Activated naive CD4-positive, alpha-beta T cell (primary cell): ENCODE measurements at places on chromosomes 6 and 20.

- no peak for DNase-seq
Measured at GRCh38 chr6:51352506-51353029, 533.9 kb downstream of the TFAP2B start.

GRCh38 chr20:62460678-62461077 lies 15.1 kb downstream of the GATA5 start:
- no peak for DNase-seq

DNA sequence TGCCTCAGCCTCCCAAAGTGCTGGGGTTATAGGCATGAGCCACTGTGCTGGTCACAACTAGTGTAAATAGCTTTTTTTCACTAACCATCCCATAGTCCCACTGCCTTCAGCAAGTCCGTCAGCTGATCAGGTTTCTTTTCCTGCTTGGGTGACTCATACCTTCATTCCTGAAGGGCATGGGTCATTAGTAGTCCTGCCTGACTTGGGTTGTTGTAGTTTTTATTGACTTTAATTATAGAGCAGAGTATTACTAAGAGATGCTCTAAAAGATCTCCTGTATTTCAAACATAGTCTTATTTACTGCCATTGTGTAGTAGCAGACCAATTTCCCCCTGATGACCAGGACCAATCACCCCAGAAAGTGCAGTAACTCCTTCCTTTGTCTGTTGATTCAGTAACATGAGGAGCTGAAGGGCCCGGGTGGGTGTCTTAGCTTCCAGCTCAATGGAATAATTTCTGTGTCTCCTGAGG lies 25.8 kb downstream of the HLA-C start:
- no peak for DNase-seq

- DNase-seq, result no peak
Measured at GRCh38 chr20:47944682-47945081, 159.4 kb upstream of the SULF2 start.

DNA sequence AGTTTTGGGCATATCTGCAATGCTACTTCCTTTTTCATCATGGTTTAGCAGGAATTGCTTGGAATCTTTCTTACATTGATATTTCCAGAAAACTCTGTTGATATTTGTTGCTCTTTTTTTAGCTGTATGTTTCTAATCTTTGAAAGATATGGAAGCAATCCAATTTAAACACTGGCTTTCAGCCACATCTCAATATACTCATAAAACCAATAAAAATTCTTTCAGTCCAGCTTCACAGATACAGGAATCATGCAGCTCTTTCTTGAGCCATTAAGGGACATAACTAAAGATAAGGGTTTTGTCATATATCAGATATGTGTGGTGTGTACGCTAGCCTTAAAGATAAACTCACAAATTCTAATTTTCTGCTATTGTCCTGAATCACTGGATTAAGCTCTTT lies 47.4 kb downstream of the PKIB start:
- no peak for DNase-seq

DNA sequence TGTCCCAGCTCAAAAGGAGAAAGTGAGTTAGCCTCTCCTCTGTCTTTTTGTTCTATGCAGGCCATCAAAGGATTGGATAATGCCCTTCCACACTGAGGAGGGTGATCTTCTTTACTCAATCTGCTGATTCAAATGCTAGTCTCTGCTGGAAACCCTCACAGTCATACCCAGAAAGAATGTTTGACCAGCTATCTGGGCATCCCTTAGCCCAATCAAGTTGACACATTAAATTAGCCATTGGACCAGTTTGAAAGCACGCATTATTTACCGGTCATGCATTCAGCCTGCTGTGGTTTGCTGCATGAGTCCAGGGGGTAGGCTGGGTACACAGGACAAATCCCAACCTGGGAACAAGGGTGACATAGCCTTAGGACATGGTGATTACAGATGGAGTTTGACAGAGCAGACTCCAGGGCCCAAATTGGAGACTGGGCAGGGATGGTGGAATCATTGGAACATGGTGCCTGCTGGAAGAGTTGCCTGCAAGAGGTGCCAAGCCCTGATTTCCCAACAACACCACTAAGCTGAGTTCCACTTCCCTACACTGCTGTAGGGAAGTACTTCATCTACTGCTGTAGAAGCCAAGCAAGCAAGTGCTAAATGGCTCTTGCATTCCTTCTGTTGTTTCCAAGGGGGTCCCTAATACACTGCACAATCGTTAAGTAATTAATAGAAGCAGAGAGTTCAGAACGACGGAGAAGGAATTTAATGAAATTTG lies 87.7 kb downstream of the RNF182 start:
- no peak for DNase-seq

DNA sequence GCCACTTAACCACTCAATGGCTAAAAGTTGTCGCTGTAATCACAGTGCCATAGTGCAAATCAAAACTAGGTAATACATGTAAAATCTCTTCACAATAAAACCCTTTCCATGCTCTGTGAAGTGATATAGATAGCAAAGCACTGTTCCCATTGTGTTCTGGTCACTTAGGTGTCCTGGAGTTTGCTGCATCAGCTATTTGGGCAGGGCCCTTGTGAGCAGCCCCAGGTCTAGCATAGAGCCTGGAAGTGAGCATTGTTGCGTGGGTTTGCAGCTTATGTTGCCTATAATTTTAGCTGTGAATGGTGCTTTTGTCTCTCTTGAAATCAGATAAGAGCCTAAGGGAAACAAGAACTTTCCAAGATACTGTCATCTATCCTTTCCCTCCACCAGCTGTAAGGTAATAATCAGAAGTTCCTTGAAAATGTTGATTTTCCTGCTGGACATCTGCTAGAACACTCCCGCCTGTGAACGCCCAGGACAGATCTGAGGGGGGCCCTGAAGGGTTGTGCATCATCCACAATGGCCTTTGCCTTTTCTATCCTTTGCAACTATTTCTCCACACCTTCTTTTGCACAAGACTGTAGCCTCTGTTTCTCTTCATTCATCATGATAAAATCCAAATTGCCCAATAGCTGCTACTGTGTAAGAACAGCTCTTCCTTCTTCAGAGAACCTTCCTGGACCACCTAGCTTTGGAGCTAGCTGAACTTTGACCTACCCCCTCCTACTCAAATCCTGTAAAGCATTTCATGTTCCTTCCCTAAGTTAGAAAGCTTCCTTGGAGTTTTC lies 57.0 kb downstream of the TNFAIP3 start:
- DNase-seq, result no peak

GRCh38 chr20:49913399-49914047 lies 1.8 kb downstream of the SPATA2 start:
- no peak for DNase-seq

GRCh38 chr6:16585805-16586204 lies 175.5 kb downstream of the ATXN1 start:
- no peak for DNase-seq

DNA sequence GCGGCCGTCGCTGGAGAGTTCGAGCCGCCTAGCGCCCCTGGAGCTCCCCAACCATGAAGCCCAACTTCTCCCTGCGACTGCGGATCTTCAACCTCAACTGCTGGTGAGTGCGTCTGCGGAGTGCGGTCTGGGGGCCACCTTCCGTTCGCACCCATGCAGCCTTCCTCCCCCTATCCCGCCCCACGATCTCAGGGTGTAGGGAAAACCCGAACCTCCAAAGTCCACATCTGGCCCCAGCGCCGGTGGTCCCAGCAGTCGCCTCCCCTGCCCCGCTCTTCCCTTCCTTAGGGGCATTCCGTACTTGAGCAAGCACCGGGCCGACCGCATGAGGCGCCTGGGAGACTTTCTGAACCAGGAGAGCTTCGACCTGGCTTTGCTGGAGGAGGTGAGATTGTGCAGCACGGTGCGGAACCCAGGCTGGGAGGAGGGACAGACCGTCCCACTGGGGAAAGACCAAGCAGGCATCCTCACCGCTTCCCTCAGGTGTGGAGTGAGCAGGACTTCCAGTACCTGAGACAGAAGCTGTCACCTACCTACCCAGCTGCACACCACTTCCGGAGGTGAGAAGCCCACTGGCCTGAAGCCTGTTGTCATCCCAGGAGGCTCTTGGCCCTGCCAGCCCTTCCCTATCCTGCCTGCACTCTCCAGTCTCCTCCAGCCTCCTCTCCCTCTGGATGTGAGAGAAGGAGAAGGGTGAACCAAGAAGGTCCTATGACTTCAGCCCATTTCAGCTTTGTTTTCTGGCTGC lies 719 bp downstream of the SMPD2 start:
- no peak for DNase-seq

DNA sequence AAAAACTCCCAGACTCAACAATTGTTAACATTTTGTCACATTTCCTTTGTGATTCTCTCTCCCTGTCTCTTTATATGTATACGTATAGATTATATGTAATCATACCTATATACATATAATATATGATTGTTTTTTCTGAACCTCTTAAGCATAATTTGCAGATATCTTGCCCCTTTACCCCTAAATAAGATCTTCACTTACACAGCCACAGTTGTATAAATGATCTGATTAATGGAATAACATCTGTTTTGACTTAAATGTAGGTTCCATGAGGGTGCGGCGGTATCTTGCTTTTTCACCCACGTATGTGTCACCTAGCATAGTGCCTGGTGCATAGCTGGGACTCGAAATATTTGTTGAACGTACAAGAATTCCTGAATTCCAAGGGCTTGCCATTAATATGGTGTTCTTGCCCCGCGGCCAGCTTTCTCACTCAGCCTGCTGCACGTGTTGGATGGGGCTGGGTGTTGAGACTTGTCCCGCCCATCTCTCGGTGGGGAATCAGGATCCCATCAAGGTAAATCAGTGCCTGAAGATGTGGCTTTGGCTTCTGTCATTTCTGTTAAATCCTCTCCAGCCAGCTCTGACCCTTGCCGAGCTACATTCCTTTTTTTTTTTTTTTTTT lies 10.4 kb upstream of the MANBAL start:
- no peak for DNase-seq

- DNase-seq, result peak; percentile 25
Measured at GRCh38 chr6:81751388-81752083, 945 bp downstream of the TENT5A start.

DNA sequence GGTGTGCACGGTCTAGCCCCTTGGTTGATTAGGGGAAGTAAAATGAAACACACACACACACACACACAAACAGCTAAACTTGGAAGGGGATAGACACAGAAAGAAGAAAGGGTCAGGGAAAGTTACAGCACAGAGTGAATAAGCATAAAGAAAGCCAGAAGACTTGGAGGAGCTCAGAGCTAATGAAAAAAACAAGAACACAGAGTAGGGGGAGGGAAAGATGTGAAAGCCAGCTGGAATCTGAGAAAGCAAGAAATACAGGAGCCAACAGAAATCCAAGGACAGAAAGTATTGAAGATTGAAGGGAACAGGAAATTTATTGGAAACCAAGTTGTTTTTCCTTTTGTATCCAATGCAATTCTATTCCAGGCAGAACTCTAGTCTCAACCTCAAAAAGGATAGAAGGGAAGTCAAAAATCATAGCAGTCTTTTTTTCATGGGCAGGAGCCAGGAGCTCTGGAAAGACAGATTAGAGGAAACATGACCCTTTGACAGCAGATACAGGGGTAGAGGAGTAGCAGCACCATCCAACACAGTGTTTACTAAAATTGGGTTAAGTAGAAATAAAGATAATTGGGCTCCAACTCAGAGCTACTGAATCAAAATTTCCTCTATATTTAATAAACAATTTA lies 10.1 kb downstream of the HMGCLL1 start:
- no peak for DNase-seq

- DNase-seq, result no peak
Measured at GRCh38 chr6:4559281-4559875, 216.8 kb upstream of the CDYL start.
